GM13976 (cell line): ENCODE measurements at places on chromosomes 1 and 21.

- DNase-seq = no peak
Observed at GRCh38 chr1:243435836-243436235, 180.0 kb downstream of the SDCCAG8 start.

DNA sequence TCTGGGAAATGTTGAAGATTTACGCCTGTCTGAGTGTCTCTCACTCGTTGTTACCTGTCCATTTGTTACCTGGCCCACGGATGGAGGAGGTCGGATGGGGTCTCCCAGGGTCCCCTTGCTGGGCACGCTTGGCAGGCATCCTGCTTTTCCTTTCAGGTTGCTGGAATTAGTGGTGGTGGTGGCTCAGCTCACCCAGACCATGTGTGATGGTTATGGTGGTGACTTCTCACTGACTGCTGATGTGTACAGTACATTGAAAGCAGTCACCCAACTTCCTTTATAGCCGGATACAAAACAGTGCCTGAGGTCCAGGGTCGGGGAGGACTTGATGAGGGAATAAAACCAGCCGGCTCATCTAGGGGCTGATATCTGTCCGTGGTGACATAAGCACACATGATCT, 19.5 kb downstream of the MAPKAPK2 start:
- DNase-seq = no peak

GRCh38 chr1:236868625-236869467, 73.8 kb downstream of the MTR start:
- peak; percentile 42 for DNase-seq

- DNase-seq = no peak
Observed at GRCh38 chr1:238161955-238162354, 271.2 kb upstream of the ZP4 start.

DNA sequence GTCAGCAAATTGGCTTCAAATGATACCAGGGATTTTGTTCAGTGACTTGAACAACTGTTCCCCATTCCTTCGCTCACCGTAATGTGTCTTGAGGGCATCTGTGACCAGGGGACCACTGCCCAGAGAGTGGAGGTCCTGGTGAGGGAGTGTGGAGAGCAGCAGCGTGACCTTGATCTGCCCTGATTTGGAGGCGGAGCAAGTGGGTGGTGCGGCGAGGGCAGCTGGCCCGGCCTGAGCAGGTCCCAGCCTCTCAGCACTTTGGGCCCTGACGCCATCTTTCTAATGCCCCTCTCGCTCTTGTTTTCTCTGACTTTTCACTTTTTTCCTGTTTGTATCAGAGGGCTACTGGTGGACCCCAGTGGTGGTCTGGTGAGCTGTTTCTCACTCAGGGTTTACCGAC, 31.1 kb downstream of the DIP2A start:
- no peak for DNase-seq

DNA sequence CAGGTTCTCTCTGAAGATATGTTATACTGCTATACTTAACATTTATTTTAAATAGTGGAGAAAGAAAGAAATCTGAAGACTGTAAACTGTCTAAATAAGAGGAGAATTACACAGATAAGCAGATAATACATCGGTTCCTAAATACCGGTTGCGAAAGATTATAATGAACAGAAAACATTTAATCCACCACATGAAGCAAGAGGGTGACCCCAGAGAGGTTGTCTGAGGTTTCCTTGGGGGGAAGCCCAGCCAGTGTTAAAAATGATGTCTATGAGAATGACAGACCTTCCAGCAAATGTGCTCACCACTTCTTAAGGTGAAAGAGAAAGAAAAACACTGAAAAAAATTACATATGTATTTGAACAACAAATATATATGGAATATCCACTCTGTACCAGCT, 356.4 kb upstream of the KAZN start:
- no peak for DNase-seq

GRCh38 chr1:29961293-29962059, 725.2 kb downstream of the PTPRU start:
- no peak for DNase-seq

GRCh38 chr1:61980561-61980960, 214.1 kb upstream of the L1TD1 start:
- no peak for DNase-seq

DNA sequence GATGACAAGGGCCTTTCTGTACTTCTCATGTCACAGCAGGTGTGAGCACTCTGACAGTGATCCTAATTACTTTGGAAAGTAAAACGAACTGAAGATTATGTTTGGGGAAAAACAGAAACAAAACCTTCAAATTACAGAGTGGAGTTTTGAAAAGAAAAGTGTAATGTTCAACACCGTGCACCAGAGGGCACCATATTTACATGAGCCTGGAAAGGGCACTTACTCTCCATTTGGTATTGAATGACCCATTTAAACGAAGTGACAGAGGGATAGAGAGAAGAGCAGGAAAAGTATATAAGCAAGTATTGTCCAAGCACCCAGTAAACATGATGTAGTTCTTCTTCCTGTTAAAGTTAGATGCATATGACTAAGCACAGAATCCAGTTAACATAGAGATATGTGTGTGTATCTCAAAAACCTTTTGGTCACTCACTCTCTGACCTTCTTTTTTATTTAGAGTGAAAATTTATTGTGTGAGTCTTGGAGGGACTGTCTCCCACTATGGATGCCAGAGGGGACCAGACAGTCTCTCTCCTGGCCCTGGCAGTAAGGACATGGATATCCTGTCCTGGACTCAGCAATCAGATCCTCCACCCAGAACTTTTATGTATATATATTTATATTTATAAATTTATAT, 3.8 kb upstream of the RGSL1 start:
- DNase-seq = peak; percentile 66

- DNase-seq = no peak
Observed at GRCh38 chr1:77461691-77462090, 179.9 kb downstream of the AK5 start.

GRCh38 chr1:198291924-198292323, 135.1 kb downstream of the NEK7 start:
- no peak for DNase-seq

GRCh38 chr1:10679496-10680220, 116.8 kb downstream of the CASZ1 start:
- no peak for DNase-seq

- peak; percentile 50 for DNase-seq
Observed at GRCh38 chr1:165897326-165898303, 70.2 kb downstream of the UCK2 start.

- peak; percentile 63 for DNase-seq
Observed at GRCh38 chr1:204461331-204462228, 33.0 kb downstream of the PIK3C2B start.

DNA sequence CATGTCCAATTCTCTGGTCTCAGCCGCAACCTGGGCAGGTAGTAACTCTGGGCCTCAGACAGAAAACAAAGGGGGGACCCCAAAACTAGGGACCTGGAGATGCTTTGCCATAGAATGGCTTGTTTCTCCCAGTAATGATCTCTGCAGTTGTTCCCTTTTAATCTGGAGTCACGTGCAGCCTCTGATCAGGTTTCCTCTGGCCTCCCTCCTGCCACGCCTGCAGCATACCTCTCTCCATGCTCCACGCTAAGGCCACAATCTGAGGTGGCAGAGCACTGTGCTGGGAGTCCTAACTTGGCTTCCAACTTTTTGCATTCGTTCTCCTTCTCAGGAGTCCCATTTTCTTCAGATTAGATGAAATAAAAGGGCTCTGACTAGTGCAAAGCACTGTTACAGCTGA, 1.9 kb downstream of the PABPC4 start:
- DNase-seq = no peak

GRCh38 chr1:164602480-164603093, 43.6 kb downstream of the PBX1 start:
- no peak for DNase-seq

- DNase-seq = no peak
Observed at GRCh38 chr1:91334856-91335255, 69.8 kb downstream of the HFM1 start.

GRCh38 chr1:183676586-183677189, 23.6 kb upstream of the APOBEC4 start:
- DNase-seq = no peak

DNA sequence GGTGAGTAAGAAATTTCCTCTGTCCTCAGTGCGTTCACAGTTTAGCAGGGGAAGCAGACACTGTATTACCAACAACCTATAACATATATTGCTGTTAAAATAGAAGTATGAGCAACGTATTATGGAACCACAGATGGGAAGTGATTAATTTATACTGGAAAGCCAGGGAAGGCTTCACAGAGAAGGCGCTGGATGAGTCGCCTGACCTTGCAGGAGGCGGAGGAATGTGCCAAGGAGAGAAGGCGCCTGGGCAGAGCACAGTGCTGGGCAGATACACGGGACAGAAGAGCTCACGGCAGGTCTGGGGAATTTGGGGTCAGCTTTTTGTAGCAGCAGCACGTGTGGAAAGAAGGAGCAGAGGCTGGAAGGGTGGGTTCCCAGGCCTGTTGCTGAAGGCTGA, 116.3 kb downstream of the DHRS3 start:
- no peak for DNase-seq

GRCh38 chr1:37112430-37112829, 78.1 kb upstream of the GRIK3 start:
- no peak for DNase-seq
